Muscle of back (tissue), 13 donors: ENCODE measurements at places on chromosomes 4 and X.
A peak's percentile ranks its signal among the peaks of the same experiment; 100 is the strongest.

DNA sequence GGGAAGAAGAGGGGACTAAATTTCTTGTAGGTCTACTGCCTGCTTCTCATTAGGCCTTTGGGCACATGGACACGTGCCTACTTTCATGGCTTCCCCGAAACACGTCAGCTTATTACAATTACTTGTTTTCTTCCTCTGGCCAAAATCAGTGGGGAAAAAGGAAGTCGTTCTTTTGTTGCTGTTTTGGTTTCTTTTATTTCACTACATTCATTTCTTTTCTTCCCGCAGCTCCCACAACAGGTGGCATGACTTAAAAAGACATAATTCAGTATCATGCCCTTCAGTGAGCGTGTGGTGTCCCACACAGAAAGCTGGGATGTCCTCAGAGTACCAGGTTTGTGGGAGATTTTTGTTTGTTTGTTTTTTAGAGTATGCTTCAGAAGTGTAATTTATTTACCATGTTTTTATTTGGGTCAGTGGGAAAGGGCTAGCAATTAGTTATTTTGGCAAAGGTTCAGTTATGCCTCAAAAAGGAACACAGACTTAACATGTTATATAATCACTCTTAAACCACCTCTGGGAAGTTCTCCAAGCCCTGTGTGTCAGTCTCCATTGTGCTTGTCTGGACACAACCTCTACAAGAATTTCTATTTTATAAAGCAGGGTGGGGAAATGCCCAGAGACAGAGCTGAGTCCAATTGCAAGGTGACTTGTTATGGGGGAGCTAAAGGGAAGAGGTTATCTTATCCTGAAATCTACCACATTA lies 44.2 kb upstream of the SPRY1 start:
- DNase-seq, result peak; percentile 56

DNA sequence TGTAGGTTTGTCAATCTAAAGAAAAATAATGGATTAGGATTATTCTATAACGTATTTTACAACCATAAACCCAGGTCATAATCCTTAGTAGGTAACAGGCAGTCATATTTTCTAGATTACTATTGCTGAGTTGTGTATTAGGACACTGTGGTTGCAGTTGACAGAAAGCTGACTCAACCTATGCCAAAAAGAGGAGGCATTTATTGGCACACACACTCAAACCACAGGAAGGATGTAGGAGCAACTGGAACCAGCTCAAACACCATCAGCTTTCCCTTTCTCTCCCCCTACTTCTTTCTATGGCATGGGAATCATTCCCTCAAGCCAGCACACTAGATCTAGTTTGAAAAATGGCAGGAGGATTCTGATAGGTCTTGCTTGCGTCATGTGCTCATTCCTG lies 136.4 kb upstream of the FAM9C start:
- DNase-seq, result no peak

DNA sequence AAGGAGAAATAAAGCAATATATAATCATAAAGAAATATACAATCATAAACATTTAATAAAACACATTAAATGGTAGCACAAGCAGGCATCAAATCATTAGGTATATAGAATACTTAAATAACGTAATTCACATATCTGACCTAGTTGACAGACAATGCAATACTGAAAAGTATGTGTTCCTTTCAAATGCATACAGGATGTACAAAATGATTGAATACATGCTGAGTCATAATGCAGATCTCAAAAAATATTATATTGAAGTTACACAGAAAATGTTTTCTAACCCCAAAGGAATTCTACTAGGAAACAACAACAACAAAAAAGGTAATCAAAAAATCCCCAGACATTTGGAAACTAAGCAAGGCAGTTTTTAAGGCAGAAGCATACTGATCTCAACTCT lies 1072.0 kb upstream of the INTU start:
- no peak for DNase-seq

DNA sequence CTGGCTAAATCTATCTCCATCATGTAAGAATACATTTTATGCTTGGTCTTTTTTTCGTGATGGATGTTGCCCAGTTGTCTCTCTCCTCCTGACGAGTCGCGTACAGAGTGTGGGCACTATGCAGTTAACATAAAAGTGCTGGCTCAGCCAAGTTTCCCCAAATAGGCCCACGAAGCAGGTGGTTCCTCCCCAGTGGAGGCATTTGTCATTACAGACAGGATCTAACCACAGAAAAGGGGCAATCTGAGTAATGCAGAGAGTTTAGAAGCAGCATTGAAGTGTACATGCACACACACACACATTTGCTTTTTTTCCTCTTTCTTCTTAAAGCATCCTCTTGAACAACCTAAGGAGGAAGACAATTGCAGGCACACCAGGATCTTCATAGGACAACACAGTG lies 188.7 kb upstream of the VCX start:
- DNase-seq, result no peak

- DNase-seq, result no peak
These were observed 100.1 kb upstream of the CLNK start for GRCh38 chr4:10784621-10785020.

DNA sequence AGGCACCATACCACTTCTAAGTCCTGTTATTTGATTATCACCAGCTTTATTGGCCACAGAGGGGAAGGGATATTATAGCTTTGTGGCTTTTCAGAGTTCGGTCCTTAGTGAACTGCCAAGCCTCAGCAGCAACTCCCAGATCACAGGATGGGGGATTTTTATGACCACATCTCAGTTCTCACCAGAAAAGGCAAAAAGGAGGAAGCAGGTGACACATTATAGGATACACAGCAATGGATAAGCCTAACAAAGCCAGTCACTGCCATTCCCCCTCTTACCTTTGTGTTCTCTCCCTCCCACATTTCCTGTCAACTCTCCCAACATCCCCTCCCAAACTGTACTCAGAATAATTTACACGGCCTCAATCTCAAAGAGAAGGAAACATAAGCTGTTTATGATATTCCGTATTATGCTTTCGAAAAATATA lies 142.8 kb downstream of the MGST2 start:
- DNase-seq, result no peak

DNA sequence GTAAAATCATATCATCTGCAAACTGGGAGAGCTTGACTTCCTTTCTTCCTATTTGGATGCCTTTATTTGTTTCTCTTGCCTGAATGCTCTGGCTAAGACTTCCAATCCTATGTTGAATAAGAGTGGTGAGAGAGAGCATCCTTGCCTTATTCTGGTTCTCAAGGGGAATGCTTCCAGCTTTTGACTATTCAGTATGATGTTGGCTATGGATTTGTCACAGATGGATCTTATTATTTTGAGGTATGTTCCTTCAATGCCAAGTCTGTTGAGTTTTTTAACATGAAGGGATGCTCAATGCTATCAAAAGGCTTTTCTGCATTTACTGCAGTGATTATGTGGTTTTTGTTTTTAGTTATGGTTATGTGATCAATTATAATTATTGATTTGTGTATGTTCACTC lies 2144.6 kb upstream of the TENM3 start:
- DNase-seq, result peak; percentile 34

DNA sequence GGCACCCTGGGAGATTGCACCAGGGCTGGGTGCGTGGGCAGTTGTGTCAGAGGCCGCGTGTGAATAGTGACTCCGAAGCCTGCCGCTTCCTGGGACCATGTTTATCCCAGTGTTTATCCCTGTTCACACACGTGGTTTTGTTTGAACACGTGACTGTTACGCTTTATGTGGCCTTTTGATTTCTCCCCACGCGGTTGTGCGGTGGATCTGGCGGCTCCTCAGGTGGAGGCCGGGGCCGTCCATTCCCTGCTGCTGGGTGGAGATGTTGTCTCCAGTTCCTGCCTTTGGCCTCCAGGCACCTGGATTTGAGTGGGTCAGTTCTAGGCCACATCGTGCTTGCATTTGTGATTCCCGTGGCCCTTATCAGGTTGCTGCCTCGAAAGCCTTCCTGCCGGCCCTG lies 35.1 kb downstream of the NELFA start:
- no peak for DNase-seq

DNA sequence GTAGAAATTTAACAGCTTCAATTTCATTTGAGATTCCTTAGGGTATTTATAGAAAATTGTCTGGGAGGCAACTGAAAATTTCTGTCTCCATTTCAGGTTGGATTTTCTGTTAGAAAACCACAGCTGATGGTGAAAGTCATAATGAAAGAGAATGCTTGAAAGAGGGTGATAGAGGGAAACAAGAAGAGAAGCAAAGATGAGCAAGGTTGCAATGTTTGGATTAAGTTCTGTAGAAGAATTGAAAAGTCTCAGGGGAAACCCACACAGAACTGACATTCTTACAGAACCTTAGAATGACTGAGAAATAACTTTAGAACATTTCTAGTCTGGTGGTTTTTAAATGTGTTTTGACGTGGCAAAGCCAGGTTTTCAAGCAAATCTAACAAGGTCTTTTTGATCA lies 14.7 kb downstream of the GBA3 start:
- DNase-seq, result no peak

DNA sequence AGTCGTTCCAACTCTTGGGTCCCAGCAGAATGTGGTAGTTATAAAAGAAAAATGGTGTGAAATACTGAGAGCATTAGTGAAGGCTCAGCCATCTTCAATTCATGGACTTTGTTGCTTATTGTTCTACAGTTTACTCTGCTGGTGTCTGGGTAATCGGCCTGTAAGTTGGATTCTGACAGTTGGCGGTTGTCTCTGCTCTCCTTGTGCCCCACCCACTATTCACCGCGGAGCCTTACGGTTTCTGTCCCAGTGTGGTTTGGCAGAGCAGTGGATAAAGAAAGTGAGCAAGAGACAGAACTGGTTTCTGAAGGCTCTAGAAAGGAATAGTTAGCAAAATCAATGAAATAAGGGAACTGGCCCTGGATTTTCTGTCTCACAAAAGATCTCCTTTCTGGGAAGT lies 9.1 kb downstream of the LONRF3 start:
- no peak for DNase-seq

- no peak for DNase-seq
These were observed 122.1 kb downstream of the REELD1 start for GRCh38 chr4:146336410-146336807.

DNA sequence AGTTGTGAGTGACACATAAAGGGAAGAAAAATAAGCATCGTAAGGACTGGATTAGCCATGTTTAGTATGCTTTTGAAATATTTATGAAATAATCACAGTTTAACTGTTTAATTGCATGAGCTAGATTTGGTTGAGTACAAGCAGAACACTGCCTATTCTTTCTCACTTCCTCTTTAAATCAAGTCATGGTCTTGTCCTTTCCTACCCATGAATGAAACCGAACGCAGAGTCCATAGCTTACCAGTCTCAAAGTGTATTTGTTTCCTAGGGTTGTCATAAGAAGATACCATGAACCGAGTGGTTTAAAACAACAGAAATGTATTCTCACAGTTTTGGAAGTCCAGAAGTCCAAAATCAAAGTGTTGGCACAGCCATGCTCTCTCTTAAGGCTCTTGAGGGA lies 684.0 kb upstream of the MAGEB2 start:
- no peak for DNase-seq

DNA sequence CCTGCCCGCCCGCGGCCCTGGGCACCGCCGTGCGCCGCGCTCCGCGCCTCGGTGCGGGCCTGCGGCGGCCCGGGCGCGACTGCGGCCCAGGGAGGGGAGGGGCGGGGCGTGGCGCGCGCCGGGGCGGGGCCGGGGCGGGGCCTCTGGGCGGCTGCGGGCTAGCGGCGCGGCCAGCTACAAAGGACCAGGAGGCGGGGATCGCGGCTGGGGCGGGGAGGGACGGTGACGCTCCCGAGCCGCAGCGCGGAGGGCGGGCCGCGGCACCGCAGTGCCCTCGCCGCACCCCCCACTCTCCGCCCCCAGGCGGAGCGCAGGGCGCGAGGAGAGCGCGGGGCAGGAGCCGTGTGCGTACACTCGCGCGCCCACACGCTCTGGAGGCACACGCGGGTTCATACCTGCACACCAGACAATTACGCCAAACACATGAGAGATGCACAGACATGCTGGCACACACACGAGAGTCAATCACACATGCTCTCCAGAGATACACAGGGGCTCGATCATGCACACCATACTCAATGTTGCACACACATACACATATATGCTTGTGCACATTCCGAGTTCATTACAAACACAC lies at the start of gene CRMP1:
TSS of gene CRMP1 (minus strand) at position 83 of the 577 bp plus-strand sequence. CDS start 117 bp downstream, outside the sequence.
- DNase-seq, result no peak

DNA sequence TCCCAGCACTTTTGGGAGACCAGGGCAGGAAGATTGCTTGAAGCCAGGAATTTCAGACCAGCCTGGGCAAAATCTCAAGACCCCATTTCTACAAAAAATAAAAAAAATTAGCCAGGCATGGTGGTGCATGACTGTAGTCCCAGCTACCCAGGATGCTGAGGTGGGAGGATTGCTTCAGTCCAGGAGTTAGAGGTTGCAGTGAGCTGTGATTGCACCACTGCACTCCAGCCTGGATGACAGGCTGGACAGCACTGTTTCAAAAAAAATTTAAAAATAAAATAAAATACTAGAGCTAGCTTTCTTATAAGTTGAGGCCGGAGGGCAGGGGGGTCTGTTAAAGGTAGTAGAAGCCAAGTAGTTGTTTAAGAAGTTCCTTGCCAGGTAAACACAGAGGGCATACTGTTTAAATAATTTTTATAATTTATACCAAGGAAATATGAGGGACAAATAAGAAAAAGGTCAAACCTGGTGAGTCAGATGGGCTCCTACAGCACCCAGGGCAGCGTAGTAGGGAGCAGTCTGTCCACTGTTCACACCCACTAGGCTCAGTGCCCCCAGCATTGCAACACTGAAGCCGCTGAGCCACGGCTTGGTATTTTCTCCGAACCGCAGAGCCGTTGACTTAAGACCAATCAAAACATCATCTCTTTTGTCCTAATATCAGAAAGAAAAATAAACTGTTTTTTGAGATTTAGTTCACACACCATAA lies 17.3 kb downstream of the COQ2 start:
- no peak for DNase-seq

DNA sequence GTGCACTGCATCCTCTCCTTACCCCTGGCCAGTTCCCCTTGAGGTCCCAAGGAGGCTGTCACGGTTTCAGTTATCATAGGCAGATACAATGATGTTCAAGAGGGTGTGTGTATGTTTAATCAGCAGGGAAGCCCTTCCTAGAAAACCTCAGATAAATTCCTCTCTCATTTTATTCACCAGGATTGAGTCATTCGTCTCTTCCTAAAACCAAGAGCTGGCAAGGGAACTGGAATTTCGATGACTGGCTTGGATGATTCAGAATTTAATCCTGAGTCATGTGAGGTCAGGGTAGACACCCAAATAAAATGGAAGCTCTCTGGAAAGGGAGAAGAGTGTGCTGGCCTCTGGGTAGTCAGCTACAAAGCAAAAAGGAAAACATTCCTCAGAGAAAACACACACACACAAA lies 106.2 kb upstream of the RAPGEF2 start:
- DNase-seq, result peak; percentile 39

- no peak for DNase-seq
These were observed 118.7 kb upstream of the AP1S2 start for GRCh38 chrX:15973299-15973698.

DNA sequence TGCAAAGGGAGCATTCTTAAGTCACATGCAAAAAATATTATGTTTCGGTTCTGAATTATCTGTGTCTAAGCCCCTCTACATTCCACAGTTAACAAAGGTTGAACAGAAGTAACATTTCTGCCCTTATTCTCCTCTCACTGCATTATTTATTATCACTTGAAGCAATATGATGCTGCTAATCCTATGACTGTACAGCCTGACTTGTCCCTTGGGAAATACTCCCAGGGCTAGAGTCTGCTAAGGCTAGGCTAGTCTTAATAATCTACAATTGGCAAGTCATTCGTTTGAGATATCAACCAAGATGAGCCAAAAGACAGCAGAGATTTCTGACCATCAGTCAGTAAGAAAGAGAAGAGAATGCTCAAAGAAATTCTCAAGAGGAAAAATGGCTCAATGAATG lies 226.9 kb upstream of the HCCS start:
- no peak for DNase-seq

- DNase-seq, result no peak
These were observed 24.7 kb upstream of the GPR101 start for GRCh38 chrX:137058339-137059127.
